ENCODE measurements at places on chromosomes 13 and 19. TPM values are rescaled to one million over a fixed set of nuclear protein-coding genes. Genes with fewer than 3 reads are reported as not detected.

ASPDH gene
- total RNA-seq: not detected

SPC24 gene
- 9.0 TPM for total RNA-seq

KLHL26 gene
- total RNA-seq: 4.4 TPM

PDE4C gene
- total RNA-seq: 0.16 TPM

ZNF835 gene
- total RNA-seq: 0.97 TPM

TSC22D1 gene
- 96.1 TPM for total RNA-seq

CDC42EP5 gene
- 36.8 TPM for total RNA-seq

SPIB gene
- total RNA-seq: not detected
